ENCODE measurements at places on chromosomes 6 and 20.

- DNase-seq: no peak
These were observed 16.3 kb downstream of the LGSN start for GRCh38 chr6:63303476-63303875.

DNA sequence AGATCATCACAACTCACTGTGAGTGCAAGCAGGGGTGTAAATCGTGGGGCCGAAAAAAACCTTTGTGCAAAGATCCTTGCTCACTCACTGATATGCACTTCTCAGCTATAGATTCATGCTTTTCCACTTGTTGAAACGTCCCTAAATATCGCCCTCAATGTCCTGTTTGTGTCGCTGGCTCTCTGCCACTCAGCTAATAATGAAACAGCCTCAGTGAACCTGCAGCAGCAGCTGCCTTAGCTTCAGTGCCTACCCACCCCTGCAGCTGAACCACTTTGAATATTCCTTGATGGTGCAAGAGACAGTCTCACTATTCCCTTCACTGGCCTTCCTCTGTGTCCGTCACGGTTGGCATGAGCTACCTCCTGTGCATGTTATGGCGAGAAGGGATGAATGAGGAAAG, 128.9 kb upstream of the NAA20 start:
- DNase-seq: peak; percentile 75

DNA sequence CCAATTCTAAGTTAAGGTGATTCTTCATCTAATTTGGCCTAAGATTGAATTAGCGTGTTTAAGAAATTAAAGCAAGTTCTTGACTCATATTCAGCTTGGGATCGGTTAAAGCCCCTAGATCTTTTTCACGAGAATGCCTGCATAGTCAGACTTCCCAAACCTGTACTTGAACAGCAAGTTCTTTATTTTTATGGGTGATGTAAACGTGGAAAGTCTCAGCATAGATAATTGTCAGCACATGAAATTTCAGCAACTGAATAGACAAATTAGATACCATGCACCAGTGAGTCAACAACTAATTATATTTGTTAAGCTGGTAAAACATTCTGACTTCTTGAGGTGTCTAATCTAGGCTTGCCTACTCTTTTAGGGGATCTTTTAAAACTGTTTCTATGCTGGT, 183.1 kb upstream of the TNFAIP3 start:
- DNase-seq: no peak

- DNase-seq: peak; percentile 76
These were observed 166.5 kb downstream of the SMOC2 start for GRCh38 chr6:168607272-168608112.

GRCh38 chr6:161370880-161371279, 97.0 kb upstream of the AGPAT4 start:
- peak; percentile 37 for DNase-seq

DNA sequence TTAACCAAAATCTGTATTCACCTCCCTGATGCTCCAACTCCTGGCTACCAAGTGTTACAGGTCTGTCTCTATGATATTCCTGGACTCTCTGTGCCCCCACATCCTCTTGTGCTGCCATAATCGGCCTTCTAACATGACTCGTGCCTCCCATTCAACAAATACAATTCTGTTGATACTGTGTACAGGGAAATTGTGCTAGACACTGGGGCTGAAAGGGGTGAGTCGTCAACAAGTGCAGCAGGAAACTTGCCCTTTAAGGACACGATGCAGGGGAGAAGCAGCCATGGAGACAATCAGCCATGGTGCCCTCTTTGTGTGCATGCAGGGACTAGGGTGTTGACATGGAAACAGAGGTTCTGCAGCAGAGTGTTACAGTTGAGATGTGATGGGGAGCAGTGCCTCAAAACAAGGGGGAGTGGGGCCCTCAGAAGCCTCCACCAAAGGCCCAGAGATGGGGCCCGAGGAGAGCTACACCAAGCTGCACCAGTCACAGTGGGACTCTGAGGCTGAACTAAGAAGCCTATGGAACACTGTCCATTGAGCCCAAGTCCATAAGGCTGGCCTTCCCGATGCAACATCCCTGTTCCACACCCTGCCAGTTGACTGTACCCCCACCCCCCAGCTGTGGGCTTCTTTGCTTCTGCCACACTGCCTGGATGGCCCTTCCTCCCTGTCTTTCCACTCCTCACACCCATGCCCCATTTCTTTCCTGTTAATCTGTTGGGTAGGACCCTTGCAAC, 3.1 kb downstream of the PCED1A start:
- DNase-seq: no peak

GRCh38 chr6:26377719-26378118, 5.2 kb upstream of the BTN2A2 start:
- DNase-seq: no peak

- no peak for DNase-seq
These were observed 4.3 kb downstream of the DLGAP4 start for GRCh38 chr20:36310215-36310981.

DNA sequence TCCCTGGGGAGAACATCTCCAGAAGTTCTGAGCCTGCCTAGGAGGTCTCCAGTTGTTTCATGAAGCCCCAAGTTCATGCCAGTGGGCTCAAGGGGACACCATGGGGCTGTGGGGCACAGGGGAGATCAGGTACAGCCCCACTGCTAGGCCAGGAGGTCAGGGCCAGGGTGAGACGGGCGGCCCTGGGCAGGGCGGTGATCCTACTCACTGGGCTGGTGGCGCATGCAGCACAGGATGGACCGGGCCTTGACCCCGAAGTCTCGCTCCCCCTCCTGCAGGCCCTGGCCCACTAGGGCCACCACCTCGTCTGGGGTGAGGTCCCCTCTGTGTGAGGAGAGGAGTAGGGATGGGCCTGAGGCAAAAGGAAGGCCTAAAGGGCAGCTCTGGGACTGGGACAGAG, 26.1 kb downstream of the ADA start:
- no peak for DNase-seq

- DNase-seq: peak; percentile 10
These were observed 22.3 kb upstream of the THEMIS start for GRCh38 chr6:127923135-127923534.

DNA sequence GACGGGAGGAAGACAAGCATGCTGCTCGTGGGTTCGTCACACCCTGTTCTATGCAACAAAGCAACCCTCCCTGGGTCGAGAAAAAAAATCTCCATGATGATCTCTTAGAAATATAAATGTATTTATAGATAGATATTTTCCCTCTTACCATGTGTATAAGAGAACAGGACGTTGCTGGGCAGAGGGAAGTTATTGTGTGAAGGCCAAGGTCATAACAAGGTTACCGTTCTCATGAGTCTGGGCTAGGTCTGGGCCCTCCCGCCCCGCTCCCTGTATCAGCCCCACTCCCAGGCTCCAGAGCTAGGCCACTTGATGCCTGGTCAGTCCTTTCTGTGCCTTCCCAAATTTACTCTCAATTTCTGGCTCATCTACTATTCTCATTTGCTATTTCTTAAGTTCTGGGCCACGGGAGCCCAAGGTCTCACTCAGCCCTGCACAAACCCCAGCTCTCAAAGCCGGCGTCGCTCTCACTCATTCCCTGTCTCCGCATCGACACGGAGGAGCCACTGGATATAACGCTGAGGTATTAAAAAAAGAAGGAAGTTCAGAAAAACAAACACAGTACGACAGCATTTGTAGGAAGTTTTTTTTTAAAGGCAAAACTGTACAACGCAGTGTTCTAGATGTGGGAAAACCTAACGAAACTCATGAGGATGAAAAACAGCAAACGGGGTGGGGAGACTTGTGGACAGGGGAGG, 96.8 kb downstream of the PSMG4 start:
- DNase-seq: no peak

GRCh38 chr20:53581444-53582250, 12.0 kb downstream of the ZNF217 start:
- DNase-seq: no peak

DNA sequence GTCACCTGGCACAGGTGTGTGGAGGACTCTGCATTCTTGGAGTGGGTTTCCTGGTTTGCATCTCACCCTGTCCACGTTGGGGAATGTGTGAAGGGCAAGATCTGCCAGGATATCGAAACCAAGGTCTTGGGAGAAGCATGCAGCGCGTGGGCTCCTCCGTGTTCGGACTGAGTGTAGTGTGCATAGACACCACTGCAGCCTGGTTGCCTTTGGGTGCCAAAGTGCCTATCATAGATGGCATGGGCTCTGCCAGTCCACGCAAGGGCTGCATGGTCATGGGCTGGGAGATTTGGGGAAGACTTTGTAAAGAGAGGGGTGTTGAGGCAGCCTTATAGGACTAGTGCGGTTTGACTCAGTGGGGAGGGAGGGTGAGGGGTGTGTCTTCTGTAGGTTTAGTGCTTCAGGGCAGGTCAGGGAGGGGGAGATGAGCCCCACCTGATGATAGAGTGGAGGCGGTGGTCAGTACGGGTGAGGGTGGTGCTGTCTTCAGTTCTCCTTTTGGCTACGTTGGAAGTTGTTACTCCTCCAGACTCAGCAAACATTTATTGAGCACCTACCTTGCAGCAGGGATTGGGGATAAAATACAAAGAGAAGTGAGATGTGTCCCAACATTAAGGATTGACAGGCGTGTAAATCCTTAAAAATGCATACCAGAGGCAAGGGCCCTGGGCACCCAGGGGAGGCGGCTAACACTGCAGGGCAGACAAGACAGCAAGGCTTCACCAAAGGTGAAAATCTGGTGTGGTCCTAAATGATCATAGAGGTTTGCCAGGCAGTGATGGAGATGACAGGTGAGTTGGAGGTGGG, 28.3 kb downstream of the DUSP22 start:
- DNase-seq: no peak

DNA sequence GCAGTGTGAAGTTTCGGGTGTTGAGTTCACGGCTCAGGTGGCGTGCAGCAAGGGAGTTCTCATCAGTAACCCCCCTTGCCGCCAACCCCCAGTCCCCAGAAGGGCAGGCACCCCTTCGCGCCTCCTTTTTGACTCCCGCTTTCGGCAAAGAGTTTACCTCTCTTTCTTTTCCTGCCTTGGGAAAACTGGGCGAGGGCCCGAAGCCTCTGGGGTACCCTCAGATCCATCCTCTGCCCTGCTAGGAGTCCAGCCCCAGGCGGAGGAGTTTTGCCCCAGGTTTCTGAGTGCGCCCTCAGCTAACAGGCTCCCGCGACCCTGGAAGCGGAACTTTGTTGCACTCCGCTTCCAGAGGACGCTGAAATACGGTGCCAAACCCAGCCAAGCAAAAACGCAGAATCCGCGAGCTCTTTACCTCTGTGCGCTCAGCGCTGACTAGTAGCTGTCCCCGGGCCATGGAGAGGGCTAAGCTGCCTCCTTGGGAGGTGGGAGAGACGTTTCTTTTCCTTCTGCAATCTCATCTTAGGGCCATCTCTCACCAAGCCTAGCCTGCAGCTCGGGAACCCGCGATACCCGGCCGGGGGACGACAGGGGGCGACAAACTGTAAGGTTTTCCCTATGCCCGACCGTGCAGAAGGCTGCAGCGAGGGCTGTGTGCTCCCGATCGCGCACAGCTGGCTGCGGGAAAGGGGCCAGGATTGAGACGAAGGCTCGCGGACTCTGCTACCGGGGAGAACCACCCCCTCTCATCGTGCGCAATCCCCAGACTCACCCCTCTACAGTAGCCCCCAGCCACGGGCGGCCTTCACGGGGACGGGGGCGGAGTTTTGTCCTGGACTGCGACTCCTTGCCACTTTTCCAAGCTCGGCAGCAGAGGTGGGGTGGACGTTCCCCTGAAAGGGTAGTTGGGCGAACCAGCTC, 2.7 kb upstream of the PAX1 start:
- peak; percentile 32 for DNase-seq

DNA sequence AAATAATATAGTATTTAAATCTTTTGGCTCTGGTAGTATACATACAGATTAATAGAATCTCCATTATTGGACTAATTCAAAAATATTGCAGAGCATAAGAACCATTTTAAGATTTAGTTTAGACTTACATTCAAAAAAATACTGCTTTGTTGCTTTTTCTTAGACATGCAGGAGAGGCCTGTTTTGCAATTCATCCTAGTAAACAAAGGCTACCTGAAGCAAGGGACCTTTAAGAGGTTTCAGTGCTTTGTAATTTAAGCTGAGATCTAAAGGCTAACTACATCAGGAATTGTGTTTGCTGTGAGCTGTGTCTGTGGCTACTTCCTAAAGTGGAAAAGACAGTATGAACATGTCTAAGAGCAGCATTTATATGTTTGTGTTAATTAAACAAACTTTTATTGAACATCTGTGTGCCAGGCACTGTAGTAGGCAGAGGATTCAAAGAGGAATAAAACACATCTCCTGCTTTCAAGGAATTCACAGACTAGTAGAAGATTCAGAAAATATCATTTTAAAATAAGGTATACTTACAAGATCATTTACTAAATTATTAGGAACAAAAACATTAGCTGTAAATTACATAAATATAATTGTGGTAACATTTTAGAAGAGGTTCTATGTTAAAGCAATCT, 29.1 kb upstream of the CALHM6 start:
- no peak for DNase-seq

- no peak for DNase-seq
These were observed 91.3 kb upstream of the EYA2 start for GRCh38 chr20:46803123-46804020.

GRCh38 chr6:16739329-16739801, 21.9 kb downstream of the ATXN1 start:
- no peak for DNase-seq

GRCh38 chr20:34561661-34562060, 3.1 kb downstream of the MAP1LC3A start:
- DNase-seq: no peak

DNA sequence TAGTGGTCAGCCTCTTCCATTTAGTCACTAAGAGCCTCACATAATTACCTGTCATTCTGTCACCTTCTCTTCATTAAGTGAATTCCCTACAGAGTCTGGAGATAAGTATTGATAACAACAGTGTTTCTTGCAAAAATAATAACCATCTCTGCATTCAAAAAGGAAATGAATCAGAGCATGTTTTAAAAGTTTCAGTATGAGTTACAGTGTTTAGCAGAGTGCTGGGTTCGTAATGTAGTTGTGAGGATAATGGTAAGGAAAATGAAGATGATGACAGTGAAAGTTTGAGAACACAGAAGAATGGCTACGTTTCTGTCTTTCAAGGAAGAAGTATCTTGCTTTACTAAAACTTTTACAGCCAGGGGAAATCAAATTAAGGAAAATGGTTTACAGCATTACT, 31.3 kb downstream of the GPRC6A start:
- no peak for DNase-seq

DNA sequence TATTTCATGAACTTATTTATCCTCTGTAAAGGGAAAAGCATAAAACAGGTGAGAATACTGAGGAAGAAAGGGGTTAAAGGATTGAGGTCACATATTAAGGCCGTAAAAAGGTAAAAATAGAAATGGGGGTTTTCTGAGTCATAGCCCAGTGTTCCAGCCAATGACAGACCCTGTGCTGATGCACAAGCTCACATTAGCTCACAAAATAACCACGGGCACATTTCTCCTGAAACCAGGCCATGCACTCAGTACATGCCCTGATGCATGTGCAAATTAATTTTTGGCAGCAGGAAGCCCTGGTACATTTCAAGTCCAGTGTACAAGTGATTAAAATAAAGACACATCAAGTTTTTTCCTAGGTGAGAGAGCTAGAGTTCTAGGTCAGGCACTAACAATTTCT, 194.4 kb downstream of the TMEM200A start:
- no peak for DNase-seq

GRCh38 chr6:84062519-84063154, 29.1 kb downstream of the MRAP2 start:
- DNase-seq: no peak

DNA sequence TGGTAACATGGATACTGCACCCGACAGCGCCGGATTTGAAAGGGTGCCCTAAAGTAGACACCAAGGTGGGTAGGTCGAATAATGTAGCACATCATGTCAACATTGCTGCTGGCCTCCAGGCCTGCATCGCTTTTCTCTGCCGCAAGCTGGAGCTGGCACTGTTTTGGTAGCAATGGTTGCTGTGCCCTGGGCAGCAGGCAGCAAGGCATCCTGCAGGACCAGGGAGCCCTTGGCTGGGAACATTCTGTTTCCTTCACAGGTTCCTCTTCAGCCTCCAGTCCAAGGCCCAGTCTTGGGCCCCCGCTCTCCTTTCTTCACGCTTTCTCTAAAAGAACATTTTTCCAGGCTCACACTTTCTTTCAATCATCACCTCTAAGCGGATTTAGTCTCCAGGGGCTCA, 365.8 kb upstream of the JARID2 start:
- no peak for DNase-seq

Measured in DMS153 (cell line).